Glutamatergic neuron (in vitro differentiated cells): ENCODE measurements at places on chromosomes 6 and 20. TPM values are rescaled to one million over a fixed set of nuclear protein-coding genes. Genes with fewer than 3 reads are reported as not detected.

POLR3F gene
- total RNA-seq, result 20.8 TPM

DNA sequence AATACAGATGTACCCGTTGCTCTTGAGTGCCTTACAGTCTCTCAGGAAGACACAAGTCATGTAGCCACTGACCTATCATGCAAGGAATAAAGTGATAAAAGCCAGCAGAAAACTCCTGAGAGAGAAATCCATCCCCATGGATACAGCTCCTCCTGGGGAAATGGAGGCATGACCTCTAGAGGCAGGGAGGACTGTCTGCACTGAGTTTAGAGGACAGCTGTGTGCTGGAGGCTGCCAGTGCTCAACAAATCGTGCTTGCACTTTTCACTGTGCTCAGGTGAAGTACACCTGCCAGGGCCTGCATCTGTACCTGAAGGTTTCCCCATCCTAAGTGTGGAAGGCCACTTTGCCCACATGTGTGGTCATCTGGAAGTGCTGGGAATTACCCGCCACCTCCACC, 12.1 kb downstream of the CD93 start:
- H3K4me3 ChIP-seq, result no peak overlapping the region
- H3K36me3 ChIP-seq, result no peaks in the 10 kb centered on the region
- peaks cover 3% of the 10 kb centered on the region for H3K27me3 ChIP-seq
- H3K4me1 ChIP-seq, result peaks cover 8% of the 10 kb centered on the region
- H3K27ac ChIP-seq, result no peak overlapping the region

IRF4 gene
- total RNA-seq, result 0.37 TPM

- H3K27me3 ChIP-seq, result no peaks in the 10 kb centered on the region
- no peak overlapping the region for H3K27ac ChIP-seq
- no peak overlapping the region for H3K4me3 ChIP-seq
- H3K36me3 ChIP-seq, result no peaks in the 10 kb centered on the region
Measured at GRCh38 chr6:37862430-37862829, 42.9 kb downstream of the ZFAND3 start.
